ENCODE measurements at places on chromosomes 13 and 19.

DNA sequence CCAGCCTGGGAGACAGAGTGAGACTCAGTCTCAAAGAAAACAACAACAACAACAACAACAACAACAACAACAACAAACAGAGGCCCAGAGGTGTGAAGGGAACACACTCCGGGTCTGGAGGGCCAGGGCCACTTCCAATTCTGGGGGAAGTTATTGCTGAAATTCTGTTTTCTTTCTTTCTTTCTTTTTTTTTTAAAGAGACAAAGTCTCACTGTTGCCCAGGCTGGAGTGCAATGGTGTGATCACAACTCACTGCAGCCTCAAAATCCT lies 3.5 kb upstream of the CAPS start:
- DNase-seq: no peak

- DNase-seq: no peak
Observed at GRCh38 chr19:4593409-4593851, 33.9 kb upstream of the SEMA6B start.

- DNase-seq: no peak
Observed at GRCh38 chr13:46531953-46532352, 21.0 kb upstream of the LRCH1 start.

- DNase-seq: no peak
Observed at GRCh38 chr13:106161146-106161545, 374.3 kb downstream of the EFNB2 start.

GRCh38 chr19:1066748-1067340 lies at the start of gene ARHGAP45:
Gene ARHGAP45 (plus strand): TSS chr19:1067167. CDS start chr19:1067406, 239 bp downstream.
- no peak for DNase-seq

DNA sequence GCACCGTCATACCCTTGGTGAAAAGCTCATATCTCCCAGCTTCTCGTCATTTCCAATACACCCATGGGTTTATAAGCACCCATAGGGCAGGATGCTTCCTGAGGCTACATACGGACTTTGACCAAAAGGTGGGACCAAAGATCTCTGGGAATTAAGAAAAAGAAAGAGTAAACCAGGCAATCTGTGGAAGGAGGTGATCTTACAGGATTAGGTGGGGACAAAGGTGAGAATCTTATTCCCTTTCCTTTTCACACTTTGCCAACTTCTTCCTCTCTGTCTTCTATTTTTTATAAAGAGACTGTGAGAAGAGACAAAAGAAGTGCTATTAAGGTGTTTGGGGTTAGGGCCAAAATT lies 172.0 kb downstream of the DLEU7 start:
- no peak for DNase-seq

DNA sequence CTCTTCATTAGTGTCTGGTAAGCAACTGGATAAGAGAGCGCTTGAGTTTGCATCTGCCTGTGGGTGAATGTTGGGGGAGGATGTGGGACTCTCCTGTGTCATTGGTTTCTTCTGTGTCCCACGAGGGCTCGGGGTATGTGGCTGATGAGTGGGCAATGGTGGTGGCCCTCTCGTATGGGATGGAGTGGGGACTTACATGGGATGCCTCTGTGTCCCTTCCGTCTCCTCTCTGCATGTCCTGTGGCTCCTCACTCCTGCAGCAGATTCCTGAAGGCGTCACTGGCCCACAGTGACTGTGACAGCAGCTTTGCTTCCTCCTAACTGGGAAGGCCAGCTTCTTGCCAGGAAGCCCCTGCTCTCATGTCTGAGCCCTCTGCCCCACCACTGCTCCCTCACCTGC lies 2.6 kb upstream of the LRP3 start:
- DNase-seq: no peak

- DNase-seq: no peak
Observed at GRCh38 chr13:93397619-93398018, 171.0 kb downstream of the GPC6 start.

- no peak for DNase-seq
Observed at GRCh38 chr19:16213076-16213475, 15.4 kb downstream of the AP1M1 start.

GRCh38 chr13:22091971-22092300 lies 421.1 kb downstream of the FGF9 start:
- no peak for DNase-seq

DNA sequence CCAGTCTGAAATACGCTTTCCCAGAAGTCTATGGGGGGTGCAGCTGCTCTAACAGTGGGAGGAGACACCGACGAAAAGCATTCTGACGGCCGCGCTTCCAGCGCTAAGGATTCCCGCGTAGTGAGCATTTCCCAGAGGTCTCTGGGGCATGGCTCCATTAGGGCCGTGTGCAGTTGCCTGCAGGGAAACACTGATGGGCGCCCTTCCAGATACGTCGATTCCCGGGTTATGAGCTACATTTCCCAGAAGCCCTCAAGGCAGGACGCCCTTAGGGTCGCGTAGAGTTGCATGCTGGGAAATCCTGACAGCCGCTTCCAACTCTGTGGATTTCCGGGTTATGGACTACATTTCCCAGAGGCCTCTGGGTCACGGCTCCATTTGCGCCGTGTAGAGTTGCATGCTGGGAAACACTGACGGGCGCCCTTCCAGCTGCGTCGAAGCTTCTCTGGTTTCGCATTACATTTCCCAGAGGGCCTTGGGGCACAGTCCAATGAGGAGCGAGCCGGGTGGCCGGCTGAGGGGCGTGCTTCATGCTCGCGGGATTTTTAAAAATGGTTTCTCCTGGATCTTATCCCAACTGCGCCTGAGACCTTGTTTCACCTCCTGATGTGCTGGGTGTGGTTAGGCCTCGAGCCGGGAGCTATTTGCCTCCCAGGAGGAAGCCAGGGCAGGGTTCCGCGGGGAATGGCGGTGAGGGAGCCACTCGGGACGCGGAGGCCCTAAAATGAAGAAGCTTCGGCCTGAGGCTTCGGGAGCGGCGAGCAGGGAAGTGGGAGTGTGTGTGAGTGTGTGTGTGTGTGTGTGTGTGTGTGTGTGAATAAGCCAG lies 17.2 kb upstream of the ZNF331 start:
- DNase-seq: peak; percentile 46

DNA sequence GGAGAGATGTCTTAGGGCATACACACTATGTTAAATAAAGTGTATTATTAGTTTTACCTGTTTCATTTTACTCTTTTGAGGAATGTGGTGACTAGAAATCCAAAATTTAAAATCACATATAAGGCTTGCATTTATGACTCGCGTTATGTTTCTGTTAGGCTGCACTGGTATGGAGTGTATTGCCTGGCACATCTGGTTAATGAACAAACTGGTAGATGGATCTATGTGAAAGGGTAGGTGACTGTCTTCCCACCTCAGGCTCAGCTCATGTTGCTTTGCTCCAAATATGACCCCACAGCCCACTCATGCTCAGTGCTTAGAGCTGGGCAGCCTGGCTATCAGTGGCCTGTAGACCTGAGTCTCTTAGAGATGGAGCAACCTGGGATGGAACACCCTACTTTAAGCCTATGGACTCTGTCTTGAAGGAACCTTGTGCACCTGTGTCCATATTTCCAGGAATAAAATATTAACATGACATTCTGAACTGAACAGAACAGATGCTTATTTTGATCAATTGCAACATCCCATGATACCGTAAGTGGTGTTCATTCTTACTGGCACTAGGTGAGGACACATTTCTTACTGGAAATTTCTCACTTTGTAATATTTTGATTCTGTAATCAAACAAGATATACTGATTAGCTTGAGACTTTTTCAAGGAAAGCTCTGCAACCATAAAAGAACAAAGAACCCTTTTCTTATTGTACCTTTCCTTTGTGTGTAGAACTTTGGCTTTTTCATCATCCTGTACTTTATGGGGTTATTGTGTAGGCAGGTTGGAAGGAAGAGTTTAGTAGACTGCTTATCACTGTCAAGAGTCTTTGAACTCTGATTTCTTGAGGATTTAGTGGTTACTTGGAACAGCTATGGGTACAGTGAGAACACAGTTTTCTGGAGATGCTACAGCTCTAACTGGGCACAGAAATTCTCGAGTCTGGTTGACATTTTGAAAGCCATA lies 9.6 kb upstream of the OLFM4 start:
- no peak for DNase-seq

DNA sequence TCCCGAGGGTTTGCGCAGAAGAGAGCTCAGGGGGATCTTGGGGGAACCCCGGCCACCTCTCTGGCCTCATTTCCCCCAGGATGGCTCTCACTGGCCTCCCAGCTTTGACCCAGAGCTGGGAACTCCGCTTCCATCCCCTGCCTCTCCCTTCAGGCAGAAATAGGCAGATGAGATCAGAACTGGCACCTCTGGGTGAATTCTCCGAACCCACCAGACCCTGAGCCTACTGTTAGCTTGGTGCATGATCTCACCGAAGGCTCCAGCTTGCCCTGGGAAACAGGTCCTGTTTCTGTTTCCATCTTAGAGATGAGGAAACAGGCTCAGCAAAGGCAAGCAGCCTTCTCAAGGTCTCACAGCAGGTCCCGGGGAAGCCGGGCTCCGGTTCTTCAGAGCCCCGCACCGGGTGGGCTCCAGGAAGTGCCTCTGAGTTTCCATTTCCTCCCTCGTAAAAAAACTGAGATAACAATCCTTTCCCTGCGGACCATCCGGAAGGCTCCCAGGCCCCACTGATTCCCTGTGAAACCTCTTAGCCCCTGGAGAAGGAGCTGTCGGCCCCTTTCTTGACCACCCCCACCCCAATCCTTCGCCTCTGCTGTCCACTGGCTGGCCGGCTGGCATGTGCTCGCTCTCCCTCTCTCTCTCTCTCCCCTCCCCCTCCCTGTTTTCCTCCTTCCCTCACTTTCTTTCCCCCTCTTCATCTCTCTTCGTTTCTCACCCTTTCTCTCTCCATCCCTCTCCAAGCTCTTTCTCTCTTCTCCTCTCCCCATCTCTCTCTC lies 2.1 kb downstream of the NECTIN2 start:
- no peak for DNase-seq

- DNase-seq: no peak
Observed at GRCh38 chr19:39645800-39646411, 9.8 kb upstream of the LGALS16 start.

GRCh38 chr19:10602330-10603083 lies 15.4 kb upstream of the AP1M2 start:
- peak; percentile 93 for DNase-seq

DNA sequence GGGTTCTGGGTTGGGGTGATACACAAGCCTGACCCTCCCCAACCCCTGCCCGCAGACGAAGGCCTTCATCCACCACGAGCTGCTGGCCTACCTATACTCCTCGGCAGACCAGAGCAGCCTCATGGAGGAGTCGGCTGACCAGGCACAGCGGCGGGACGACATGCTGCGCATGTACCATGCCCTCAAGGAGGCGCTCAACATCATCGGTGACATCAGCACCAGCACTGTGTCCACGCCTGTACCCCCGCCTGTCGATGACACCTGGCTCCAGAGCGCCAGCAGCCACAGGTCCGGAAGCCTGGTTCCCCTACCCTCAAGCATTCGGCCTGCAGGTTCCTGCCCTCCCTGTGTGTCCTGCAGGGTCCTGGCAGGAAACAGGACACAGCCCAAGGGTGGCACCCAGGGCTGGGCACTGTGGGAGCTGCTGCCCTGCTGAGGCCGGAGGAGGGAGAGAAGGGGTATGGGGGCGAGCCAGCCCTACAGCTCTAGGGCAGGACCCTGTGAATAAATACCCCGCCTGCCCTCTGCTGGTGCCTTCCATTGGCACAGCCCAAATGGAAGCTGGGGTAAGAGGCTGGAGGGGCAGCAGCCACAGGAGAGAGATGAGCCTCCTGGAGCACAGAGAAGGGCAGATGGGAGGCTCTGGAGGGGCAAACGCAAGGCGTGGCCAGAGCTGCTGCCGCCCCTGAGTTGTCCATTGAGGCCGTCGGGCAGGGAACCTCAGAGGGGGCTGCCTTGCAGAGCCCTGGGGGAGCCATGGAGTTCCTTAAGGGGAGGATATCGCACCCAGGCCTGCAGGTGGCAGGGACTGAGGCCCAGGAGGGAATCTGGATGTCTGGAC lies 6.8 kb downstream of the TMED1 start:
- DNase-seq: no peak

DNA sequence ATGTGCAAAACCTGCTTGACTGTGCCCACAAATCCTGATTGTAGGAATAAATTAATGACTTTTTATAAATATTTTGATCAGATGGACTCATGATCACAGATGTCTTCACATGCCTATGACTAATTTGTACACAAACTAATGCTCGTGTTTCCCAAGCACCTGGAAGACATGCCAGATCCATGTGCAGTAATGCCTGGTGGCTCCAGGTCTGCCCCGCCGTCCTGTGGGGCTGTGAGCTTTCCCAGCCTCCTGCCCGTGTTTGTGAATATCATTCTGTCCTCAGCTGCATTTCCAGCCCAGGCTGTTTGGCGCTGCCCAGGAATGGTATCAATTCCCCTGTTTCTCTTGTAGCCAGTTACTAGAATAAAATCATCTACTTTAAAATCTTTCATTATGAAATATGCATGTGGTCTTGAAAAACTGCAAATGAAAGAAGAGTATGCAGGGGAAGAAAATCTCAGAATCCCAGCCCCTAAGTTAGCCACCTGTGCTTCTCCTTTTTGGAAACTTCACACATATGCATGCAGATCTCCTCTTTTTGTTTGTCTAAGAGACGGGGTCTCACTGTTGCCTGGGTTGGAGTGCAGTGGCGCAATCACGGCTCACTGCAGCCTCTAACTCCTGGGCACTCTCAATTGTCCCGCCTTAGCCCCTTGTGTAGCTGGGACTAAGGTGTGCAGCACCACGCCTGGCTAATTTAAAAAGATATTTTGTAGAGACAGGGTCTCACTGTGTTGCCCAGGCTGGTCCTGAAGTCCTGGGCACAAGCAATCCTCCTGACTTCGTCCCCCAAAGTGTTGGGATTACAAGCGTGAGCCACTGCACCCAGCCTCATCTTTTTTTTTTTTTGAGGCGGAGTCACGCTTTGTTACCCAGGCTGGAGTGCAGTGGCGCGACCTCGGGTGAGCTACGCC lies 6.2 kb downstream of the RPL28 start:
- no peak for DNase-seq

DNA sequence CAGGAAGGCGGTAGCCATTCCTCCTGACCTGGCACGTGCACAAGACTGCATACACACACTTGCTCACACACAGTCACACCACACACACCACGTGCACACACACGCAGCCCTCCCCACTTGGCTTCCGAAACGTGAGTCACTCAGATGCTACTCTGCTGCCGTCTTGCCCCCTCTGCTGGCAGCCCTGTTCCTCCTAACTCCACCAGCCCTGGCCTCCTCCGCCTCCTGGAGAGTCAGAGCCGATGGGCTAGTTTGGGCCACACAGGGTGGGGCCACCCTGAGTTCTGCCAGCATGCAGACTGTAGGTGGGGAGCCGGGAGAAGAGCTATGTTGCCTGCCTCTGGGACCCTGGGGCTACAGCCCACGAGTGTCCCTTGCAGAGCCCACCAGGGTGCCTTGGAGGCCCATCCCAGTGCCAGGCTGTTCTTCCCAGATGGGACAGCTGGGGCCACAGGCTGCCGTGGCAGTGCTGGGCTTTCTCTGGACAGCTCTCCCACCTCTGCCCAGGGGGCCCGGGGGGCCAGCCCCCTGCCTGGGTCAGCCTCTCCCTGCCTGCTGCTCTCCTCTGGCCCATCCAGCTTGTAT lies 12.1 kb downstream of the PIN1 start:
- peak; percentile 95 for DNase-seq

DNA sequence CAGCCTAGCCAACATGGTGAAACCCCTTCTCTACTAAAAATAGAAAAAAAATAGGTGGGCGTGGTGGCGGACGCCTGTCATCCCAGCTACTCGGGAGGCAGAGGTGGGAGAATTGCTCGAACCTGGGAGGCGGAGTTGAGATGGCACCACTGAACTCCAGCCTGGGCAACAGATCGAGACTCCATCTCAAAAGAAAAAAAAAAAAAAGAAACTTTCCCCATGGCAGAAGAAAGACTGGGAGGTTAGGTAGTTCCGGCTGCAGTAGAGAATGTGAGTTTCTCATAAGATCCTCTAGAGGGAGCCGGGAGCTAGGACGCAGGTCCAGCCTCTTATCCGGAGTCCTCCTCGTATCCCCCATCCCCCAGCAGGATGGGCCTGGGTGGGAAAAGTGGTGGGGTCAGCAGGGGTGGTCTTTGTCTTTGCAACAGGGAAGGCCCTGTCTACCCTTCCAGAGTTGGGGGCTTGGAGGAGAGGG lies 13.2 kb upstream of the CREB3L3 start:
- DNase-seq: peak; percentile 49
